ENCODE measurements at places on chromosomes 7 and 10. TPM values are rescaled to one million over a fixed set of nuclear protein-coding genes. Genes with fewer than 3 reads are reported as not detected.

PON1 gene
- total RNA-seq = not detected

CXCL12 gene
- total RNA-seq = 0.46 TPM

PLCE1 gene
- total RNA-seq = 2.2 TPM

HOXA4 gene
- 14.6 TPM for total RNA-seq

GRCh38 chr10:96496281-96496925 lies 17.3 kb downstream of the TLL2 start:
- no peak for DNase-seq

GRCh38 chr7:27804139-27804538 lies 64.2 kb downstream of the TAX1BP1 start:
- DNase-seq = no peak

DNA sequence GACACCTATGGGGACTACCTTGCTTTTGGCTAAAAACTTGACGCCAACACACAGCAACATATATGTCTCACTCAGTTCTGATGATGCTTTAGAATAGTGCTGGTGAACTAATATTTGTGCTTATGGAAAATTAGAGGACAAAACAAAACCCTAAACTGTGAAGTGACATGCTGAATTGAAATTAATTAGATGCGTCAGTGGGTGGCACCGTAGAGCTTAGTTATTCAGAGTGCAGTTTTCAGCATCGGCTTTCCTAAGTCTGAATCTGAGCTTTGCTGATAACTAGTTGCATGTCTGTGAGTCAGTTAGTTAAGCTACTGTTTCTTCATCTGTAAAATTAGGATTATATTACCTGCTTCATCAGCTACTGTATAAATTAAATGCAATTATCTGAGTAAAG lies 245.0 kb upstream of the SORCS1 start:
- DNase-seq = peak; percentile 12

DNA sequence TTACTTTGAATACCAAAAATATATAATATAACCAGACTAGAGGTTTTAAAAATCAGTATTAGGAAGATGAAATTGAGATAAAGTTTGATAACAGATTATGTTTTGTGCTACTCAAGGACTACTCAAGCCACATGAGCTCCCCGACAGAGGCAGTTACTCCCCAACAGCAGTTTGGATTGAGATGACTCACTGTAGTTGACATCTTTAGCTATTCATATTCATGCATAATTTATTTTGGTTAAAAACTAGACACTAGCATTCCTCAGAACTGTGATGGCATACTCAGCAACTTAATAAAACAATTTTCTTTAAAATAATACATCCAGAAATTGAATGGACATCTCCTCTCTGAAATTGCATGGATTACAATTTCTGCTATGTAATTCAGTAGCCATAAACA lies 19.6 kb downstream of the PCLO start:
- no peak for DNase-seq

DNA sequence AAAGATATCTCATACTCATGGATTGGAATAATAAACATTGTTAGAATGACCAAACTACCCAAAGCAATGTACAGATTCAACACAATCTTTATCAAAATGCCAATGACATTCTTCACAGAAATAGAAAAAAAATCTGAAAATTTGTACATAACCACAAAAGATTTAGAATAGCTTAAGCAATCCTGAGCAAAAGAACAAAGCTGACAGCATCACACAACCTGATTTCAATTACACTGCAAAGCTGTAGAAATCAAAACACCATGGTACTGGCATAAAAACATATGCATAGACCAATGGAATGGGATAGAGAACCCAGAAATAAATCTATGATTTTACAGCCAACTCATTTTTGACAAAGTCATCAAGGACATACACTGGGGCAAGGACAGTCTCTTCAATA lies 130.0 kb upstream of the TMEM72 start:
- no peak for DNase-seq

DNA sequence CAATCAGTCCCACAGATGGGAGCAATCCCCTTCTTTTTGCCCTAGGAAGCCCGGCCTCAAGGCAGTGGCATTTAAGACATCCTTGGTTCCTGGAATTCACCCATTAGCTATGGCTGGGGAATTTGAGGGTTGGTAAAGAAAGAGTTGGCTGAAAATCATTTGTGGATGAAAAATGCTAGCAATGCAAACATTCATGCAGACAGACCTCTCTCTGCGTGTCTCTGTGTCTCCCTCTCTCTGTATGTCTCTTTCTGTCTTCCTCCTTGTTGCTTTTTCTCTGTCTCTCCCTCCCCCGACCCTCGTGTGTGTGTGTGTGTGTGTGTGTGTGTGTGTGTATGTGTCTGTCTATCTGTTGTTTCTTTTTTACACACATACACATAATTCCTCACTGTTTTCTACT lies 19.4 kb downstream of the LDB3 start:
- DNase-seq = no peak

DNA sequence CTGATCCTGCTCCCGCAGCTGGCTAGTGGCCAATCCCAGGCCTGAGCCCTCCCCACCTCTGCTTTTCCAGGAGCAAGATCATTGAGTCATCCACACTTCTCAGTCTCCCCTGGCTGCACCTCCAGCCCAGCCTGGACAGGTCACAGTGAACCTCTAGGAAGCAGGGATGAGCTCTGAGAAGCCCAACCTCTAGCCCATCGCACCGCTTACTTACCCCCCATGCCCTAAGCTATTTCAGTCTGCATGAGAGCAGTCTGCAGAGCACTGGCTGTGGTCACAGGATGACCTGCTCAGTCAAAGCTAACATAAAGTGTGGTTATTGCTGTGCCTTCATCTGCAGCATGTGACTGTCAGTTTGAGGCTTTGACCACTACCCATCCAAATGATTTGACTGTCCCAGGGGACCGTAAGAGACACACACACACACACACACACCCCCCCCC lies 129.2 kb downstream of the SORBS1 start:
- peak; percentile 45 for DNase-seq

GRCh38 chr10:111126077-111126476 lies 49.2 kb downstream of the ADRA2A start:
- DNase-seq = peak; percentile 74

Measured in epithelial cell of proximal tubule (primary cell).